PC-3 (cell line): ENCODE measurements at places on chromosomes 2 and 18. TPM values are rescaled to one million over a fixed set of nuclear protein-coding genes. Genes with fewer than 3 reads are reported as not detected.
A peak's percentile ranks its signal among the peaks of the same experiment; 100 is the strongest.

Gene MOGAT1
- not detected in 2 replicates for total RNA-seq

- H3K36me3 ChIP-seq: no peaks in the 10 kb centered on the region
- H3K4me1 ChIP-seq: no peaks in the 10 kb centered on the region
- peak; percentile 62 for DNase-seq
- peaks cover 83% of the 10 kb centered on the region for H3K27me3 ChIP-seq
- H3K4me3 ChIP-seq: peak overlapping the region; percentile 6; the same call in 1 of the 2 replicates
- H3K27ac ChIP-seq: no peak overlapping the region
These were observed 34.1 kb upstream of the GNAL start for GRCh38 chr18:11654736-11655605.

Gene CYP27A1
- 5.8 and 6.0 TPM in 2 replicates for total RNA-seq

DNA sequence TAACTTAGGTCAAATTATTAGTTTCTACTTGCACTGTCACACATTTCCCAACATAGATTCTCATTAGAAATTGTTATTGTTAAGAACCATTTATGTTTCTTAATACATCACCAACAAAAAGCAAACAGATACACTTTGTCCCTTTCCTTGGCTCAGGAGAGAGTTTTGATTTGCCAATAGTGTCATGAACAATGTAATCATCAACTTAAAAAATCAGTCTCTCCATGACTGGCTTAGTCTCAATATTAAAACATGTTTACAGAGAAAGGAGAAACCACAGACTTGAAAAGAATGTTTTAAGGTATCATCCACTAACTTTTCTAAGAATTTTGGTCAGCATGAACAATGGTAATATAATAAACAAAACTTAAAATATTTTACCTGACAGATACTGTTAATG, 416.5 kb upstream of the KCNH7 start:
- no peak overlapping the region for H3K27ac ChIP-seq
- H3K27me3 ChIP-seq: peaks cover 26% of the 10 kb centered on the region; the same call in 1 of the 2 replicates
- no peak for DNase-seq

- no peak for DNase-seq
- H3K36me3 ChIP-seq: no peaks in the 10 kb centered on the region
These were observed 591.3 kb upstream of the SYT4 start for GRCh38 chr18:43868497-43868995.

DNA sequence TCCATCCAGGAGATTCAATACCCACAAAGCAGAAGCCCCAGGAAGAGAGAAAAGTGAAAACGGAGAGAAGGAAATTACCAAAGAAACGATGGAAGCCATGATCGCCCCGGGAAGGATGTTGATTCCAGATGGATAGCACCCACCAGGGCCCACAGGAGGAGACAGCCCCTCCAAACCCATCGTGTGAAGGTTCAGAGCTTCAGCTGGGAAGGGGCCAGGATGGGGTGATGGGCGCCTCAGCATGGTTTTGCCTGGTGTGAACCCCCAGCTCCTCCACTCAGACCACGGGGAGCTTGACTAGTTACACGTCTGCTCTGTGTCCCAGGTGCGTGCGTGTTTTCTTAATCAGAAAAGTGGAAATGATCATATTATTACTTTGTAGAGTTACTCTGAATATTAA, 264.5 kb downstream of the EIPR1 start:
- no peaks in the 10 kb centered on the region for H3K4me1 ChIP-seq
- no peak overlapping the region for H3K4me3 ChIP-seq

DNA sequence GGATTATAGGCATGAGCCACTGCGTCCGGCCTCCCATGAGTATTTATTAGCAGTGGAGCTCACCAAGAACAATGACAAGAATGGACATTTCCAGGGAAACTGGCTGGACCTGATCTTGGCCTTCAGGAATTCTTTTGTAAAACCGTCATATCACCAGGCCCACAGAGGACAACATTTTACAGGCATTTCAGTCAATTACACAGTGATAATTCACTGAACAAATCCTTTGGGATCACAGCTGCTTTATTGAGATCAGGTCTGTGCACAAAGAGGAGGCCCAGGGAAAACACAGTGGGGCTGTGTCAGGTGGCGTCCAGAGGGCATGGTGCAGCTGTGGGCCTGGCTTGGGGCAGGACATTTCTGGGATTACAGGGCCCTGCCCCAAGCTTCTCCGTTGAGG, 30.1 kb upstream of the GTF2A1L start:
- no peaks in the 10 kb centered on the region for H3K36me3 ChIP-seq
- H3K4me3 ChIP-seq: no peak overlapping the region
- DNase-seq: peak; percentile 56
- no peaks in the 10 kb centered on the region for H3K4me1 ChIP-seq

Gene GPBAR1
- total RNA-seq: 0.18 TPM in 1 of 2 replicates, not detected in the other

Gene REEP1
- total RNA-seq: 0.06 TPM in 1 of 2 replicates, not detected in the other

Gene GPR39
- 34.8 and 43.2 TPM in 2 replicates for total RNA-seq

Gene SCYGR4
- not detected in 2 replicates for total RNA-seq
